ENCODE measurements at places on chromosomes 1 and 21.

DNA sequence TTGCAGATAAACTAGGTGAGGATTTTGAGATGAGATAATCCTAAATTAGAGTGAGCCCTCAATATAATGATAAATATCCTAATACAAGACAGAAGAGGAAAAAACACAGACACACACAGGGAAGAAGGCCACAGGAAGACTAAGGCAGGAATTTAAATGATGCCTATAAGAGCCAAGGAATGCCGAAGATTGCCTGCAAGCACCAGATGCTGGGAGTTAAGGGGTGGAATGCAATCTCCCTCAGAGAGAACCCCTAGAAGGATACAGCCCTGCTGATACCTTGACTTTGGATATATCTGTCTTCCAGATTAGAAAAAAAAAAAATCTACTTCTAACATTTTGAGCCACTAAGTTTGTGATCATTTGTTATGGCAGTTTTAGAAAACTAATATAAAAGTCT lies 299.7 kb upstream of the PRMT6 start:
- no peak overlapping the region for H3K4me3 ChIP-seq
- no peaks in the 10 kb centered on the region for H3K36me3 ChIP-seq
- no peaks in the 10 kb centered on the region for H3K27me3 ChIP-seq
- DNase-seq, result no peak

GRCh38 chr1:59979666-59980065 lies 53.1 kb upstream of the CYP2J2 start:
- DNase-seq, result no peak
- peak overlapping the region; percentile 28 for H3K27ac ChIP-seq
- no peaks in the 10 kb centered on the region for H3K4me1 ChIP-seq
- no peak overlapping the region for H3K4me3 ChIP-seq

DNA sequence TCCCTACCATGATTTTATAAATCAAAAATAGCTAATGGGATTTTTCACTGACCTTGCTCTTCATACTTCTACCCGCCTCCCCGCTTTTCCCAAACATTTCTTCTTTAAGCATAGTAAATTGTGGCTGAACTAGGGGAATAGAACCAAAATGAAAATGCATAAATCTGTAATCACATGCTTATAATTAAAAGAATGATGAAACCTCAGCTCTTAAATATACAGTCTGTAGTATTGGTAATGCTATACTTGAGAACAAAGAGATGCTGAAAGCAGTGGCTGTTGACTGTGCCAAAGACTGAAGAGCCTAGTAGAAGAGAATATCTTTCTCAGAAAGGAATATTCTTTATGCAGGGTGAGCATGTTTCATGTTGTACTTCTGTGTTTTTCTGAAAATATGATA lies 249.1 kb downstream of the GREM2 start:
- no peak overlapping the region for H3K27ac ChIP-seq
- H3K4me3 ChIP-seq, result no peak overlapping the region
- H3K4me1 ChIP-seq, result no peaks in the 10 kb centered on the region

- no peaks in the 10 kb centered on the region for H3K4me1 ChIP-seq
- H3K36me3 ChIP-seq, result no peaks in the 10 kb centered on the region
- DNase-seq, result no peak
- no peak overlapping the region for H3K27ac ChIP-seq
- H3K4me3 ChIP-seq, result no peak overlapping the region
These were observed 100.5 kb upstream of the COA6 start for GRCh38 chr1:234272656-234273312.

DNA sequence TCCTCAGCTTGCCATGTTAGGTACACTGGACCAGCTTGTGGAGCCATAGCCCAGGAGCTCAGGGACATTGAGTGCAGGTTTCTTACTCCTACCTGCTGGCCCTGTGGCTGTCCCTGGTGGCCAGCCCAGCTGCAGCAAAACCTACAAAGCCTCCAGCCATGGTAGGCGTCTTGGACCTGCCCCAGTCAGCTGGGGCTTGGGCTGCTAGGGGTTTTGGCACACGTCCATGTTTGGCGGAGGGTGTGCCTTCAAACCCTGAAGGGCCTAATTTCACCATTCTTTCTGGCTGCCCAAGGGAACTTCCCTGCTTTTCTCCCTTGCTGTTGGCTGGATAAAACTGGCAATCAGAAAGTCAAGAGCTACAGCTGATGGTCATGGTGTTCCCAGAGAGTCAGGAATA lies 25.4 kb downstream of the HMGCS2 start:
- no peak overlapping the region for H3K27ac ChIP-seq
- no peaks in the 10 kb centered on the region for H3K27me3 ChIP-seq
- no peaks in the 10 kb centered on the region for H3K36me3 ChIP-seq

DNA sequence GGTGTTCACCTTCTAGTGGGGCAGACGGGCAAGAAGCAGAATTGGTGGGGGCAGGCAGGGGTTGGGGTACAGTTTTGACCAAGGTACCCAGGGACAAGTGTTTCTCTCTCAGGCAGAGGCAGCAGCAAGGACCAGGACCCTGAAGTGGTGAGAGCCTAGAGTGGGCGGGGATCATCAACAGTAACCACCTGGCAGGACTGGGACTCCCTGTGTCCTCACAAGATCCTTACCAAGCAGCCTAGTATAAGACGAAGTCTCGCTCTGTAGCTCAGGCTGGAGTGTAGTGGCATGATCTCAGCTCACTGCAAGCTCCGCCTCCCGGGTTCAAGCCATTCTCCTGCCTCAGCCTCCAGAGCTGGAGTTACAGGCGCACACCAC lies 3.2 kb upstream of the NADK start:
- peaks cover 39% of the 10 kb centered on the region for H3K4me1 ChIP-seq
- H3K27ac ChIP-seq, result no peak overlapping the region
- no peaks in the 10 kb centered on the region for H3K36me3 ChIP-seq
- no peak for DNase-seq

DNA sequence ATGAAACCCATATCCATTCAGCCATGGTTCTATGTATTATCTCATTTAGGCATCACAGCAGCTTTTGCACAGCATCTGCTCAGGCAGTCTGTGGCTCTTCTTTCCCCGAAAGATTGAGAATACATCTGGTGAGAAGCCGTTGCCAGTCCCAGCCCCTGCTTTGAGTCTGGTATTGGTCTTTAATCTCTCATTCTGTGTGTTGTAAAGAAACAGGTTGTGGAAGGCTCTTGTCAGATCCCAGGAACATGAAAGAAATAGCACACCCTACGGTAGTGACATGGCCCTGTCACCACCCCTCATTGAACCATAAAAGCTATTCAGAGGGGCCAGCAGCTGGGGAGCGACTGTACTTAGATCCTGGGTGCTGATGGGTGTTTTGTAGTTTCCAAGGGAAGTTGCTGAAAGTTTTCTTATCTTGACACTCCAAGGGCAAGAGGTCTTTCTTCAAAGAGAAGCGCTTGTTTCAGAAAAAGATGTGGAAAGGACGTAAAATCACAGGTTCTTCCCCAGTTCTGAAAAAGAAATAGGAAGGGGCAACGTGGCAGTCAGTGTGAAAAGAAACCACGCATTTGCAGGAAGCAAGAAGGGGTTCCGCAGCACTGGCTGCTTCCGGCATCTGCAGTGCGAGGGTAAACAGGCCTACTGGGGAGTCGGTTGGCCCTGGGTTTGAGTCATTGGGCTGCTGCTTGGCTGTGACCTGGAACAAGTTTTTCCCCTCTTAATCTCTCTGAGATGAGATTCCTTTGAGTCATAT lies 145.0 kb downstream of the DHRS3 start:
- no peak overlapping the region for H3K4me3 ChIP-seq
- no peak for DNase-seq
- no peaks in the 10 kb centered on the region for H3K36me3 ChIP-seq
- H3K4me1 ChIP-seq, result peaks cover 14% of the 10 kb centered on the region

All from ovary (tissue), 10 donors.